Endodermal cell (in vitro differentiated cells): ENCODE measurements at places on chromosomes 12 and 14. TPM values are rescaled to one million over a fixed set of nuclear protein-coding genes. Genes with fewer than 3 reads are reported as not detected.

- DNase-seq, result no peak
These were observed 254.0 kb downstream of the ANO6 start for GRCh38 chr12:45469902-45470301.

DNA sequence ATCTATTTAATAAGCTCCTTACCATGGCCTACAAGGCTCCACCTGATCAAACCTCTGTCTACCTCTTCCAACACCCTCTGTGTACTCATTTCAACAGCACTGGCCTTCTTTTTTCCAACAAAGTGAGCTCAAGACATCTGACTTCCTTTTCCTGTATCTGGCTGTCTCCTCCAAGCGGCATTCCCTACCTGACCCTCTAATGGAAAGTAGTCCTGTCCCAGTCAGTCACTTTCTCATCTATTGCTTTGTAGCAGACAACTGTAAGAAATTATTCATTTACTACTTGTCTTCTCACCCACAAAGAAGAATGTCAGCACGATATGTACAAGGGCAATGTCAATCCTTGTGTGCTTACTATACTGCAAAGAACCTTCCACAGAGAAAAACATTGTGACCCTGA, 149.6 kb downstream of the MED13L start:
- DNase-seq, result peak; percentile 55

- DNase-seq, result no peak
These were observed 189.2 kb upstream of the RASSF8 start for GRCh38 chr12:25769082-25769945.

WNT1 gene
- not detected in 3 replicates for total RNA-seq

DNA sequence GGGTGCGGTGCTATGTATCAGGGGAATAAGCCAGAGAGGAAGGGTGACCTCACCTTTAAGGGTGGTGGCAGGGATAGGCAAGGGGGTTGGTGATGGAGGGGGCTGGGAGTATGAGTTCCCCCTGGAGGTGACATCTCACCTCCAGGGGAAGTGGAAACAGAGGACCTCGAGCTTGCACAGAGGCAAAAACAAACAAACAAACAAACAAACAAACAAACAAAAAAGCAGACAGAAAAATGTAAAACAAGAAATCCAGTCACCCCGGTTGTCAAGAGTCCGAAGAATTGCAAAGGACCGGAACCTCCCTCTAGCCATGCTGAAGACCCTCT, 112.2 kb upstream of the MYL2 start:
- no peak for DNase-seq

PHLDA1 gene
- total RNA-seq, result 16.2 and 20.7 TPM in 2 replicates

TMTC1 gene
- total RNA-seq, result 31.6 to 46.2 TPM (median 32.5 TPM) in 3 replicates

- peak; percentile 56 for DNase-seq
These were observed 52.6 kb downstream of the FZD10 start for GRCh38 chr12:130214686-130215395.

DNA sequence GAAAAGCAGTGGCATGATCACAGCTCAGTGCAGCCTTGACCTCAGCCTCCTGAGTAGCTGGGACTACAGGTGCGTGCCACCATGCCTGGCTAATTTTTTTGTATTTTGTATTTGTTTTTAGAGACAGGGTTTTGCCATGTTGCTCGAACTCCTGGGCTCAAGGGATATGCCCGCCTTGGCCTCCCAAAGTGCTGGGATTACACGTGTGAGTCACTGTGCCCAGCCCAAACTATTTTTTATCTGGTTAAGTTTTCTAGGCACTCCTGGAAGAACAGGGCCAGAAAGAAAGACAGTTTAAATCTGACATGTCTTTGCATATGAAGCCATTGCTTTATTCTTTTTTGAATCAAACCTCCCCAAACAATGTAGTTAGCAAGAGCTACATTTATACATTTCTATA, 27.5 kb upstream of the PTGR2 start:
- no peak for DNase-seq

DNA sequence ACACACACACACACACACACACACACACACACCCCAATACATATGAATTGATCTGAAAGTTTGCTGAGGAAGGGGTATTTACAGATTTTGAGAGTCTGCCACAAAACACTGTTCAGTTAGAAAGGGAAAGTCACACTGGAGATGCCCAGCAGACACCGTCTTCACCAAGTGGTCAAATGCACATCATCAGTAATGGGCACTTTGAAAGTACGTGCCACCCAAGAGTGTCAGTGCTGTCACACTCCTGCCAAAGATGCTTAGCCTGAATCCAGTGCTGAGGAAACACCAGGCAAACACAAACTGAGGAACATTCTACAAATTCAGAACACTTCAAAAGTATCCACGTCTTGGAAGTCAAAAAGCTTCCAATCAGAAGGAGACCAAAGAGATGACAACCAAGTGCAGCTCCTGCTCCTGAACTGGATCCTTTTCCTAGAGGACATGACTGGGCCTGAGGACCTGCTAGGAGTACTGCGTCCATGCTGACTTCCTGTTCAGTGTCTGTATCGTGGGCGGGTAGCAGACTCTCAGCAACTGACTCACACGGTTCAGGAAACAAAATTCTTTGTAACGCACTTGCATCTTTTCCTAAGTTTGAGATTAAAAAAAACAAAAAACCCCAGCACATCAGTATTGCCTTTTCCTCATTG, 18.6 kb downstream of the PSMC1 start:
- DNase-seq, result no peak

DNA sequence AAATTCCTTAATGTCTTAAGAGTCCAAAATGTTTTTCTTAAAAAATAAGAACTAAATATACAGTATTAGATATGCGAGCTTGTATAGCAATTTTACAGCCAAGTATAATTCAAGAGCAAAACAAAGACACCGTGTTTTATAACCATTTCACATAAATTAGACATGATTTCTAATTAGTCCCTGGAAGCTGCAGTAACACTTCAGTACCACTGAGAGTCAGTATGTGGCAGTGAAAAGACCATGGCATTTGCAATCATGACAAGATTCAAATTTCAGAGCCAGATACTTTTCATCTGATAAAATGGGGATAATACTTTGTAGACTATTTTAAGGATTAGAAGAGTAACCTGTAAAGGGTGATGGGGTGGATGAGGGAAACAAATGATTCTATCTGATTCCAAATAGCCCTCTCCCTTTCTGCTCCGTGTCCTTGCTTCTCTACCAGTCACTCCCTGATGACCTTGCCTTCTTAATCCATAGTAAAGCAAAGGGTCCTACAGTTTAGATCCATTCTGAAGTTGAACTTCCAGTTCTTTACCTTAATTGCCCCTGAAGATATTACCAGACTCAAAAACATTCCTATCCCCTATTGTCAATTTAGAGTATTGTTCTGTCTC, 145.4 kb upstream of the ABCD2 start:
- DNase-seq, result no peak

GRCh38 chr12:1933342-1934051, 15.0 kb upstream of the CACNA2D4 start:
- peak; percentile 60 for DNase-seq

DNA sequence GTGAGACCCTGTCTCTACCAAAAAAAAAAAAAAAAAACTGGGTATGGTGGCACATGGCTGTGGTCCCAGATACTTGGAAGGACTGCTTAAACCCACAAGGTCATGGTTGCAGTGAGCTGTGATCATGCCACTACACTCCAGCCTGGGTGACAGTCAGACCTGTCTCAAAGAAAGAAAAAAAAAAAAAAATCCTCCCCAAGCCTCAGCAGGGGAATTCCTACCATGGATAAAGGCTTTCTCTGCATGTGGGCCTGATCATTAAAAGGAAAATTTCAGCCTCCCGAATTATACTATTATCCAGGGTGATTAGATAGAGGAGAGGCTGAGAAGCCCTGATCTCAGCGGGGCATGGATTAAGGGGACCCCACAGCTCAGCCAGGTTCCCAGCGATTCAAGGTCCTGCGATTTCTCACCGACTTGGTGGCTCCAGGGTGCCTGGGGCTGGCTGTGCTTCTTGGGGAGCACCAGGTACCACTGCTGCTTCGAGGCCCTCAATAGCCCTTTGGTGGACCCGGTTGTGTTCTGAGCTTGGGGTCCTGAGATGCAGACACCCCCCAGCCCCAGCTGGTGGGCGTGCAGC, 5.6 kb downstream of the SH2B3 start:
- peak; percentile 71 for DNase-seq

GRCh38 chr14:23344481-23344880, 8.2 kb downstream of the SLC22A17 start:
- peak; percentile 10 for DNase-seq

GRCh38 chr12:65891987-65892481, 67.8 kb downstream of the HMGA2 start:
- peak; percentile 56 for DNase-seq

DNA sequence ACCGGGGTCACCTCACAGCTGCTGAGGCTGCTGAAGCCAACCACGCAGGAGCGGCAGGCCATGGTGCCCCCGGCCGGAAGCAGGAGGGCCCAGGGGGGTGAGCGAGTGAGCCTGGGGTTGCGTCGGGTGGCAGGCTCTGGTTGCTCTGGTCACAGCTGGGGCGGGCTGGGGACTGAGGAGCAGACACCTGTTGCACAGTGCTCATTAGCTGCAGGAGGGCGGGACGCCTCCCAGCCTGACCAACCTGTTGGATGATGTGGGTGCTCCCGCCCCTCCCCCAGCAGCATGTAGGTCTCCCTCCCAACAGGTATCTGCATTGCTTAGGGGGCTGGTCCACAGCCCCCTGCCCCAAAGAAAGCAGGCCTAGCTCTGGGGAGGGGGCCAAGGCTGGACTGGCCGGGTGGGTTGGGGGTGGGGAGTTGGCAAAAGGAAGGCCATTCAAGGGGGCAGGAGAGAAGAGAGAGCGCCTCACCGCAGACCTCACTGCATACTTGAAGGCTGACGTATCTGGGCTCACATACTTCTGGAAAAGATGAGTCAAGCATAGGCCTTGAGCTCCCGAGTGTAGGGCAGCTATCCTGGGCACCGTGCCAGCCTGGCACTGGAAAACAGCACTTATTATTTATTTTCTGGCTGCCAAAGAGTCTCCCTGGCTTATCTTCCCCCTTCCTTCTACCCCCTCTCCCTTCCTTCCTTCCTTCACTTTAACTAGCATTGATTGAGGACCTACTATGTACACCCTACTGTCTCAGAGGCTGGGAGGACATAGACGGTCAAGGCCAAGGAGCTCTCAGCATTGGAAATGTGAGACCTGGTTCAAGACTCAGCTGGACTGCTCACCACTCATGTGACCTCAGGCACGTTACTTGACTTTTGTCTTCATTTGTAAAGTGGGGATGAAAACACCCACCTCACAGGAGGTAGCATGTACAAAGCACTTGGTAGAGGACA, at the start of gene KRT80:
TSS of gene KRT80 (minus strand) at position 174 of the 951 bp plus-strand sequence. CDS start at position 62, 112 bp downstream.
- no peak for DNase-seq

DNA sequence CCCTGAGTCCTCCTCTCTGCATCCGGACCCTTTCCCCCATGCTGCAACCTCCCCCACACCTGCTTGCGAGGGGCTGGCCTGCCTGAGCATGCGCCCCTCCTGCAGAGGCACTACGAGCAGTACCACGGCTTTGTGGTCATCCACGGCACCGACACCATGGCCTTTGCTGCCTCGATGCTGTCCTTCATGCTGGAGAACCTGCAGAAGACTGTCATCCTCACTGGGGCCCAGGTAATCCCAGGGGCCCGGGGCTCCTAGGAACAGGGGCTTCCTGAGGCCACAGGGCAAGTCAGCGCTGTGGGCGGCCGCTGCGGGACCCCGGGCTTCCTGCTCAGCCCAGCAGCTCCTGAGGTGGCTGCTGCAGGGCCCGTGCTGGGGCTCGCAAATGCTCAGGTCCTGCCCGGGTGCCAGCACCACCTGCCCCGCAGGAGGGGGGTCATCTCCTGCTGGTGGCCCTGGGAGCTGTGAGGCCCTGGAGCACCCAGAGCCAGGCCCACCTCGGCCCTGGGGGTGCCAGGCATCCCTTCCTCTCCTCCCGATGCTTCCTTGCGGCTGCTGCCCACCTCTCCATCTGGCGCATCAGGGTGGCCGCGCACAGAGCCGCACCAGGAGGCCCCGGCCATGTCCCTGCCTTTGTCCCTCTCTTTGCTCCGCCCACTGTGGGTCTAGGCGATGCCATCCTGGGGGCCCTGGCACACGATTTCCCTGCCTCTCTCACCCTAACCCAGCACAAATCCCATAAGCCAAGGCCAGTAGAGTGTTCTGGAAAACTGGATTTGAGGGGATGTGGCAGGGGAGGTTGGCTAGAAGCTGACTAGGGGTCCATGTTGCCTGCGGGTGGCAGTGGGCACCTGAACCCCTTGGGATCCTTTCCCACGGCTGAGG, 10.2 kb downstream of the ASPG start:
- no peak for DNase-seq

DNA sequence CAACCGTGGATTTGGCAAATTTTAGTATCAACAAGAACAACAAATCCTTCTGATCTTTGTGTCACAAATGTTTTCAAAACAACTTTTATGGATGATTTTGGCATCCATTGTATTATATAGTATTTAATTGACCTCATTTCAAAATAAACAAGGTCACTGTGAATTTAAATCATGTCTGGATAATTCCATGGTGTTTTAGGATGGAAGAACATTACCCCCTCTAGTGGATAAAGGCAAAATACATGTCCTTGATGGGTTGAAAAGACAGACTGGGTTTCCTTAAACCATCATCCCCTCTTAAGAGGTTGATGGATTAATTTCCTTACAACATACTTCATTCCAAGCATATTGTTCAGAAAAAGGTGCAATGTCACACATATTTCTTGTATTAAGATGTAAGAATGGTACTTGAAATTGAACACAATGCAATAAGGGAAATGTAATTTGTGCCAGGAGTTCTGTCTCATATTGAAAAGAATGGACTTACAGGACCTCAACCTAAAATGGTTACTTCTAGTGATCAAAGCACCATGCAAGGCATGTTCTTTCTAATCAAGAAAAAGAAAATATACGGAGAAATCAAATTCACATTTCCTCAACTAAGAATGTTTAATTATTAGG, 352.0 kb downstream of the BCAT1 start:
- no peak for DNase-seq

ADCY4 gene
- total RNA-seq, result 0.49 TPM in 1 of 3 replicates, not detected in the others

CLEC6A gene
- total RNA-seq, result 0.20 and 0.50 TPM in 2 replicates

GRCh38 chr12:31289441-31289840, 36.5 kb downstream of the SINHCAF start:
- no peak for DNase-seq

- no peak for DNase-seq
These were observed 90.1 kb downstream of the SLCO1B1 start for GRCh38 chr12:21221072-21221471.
